Activated CD4-positive, alpha-beta T cell treated with anti-CD3 and anti-CD28 coated beads, Interleukin-10, Interleukin-2, amounts not matched to agents 100 ng/mL and 50 ng/mL, durations not matched to agents 16 hours and 8 hours (primary cell): ENCODE measurements at places on chromosomes 7 and 10.
A peak's percentile ranks its signal among the peaks of the same experiment; 100 is the strongest.

DNA sequence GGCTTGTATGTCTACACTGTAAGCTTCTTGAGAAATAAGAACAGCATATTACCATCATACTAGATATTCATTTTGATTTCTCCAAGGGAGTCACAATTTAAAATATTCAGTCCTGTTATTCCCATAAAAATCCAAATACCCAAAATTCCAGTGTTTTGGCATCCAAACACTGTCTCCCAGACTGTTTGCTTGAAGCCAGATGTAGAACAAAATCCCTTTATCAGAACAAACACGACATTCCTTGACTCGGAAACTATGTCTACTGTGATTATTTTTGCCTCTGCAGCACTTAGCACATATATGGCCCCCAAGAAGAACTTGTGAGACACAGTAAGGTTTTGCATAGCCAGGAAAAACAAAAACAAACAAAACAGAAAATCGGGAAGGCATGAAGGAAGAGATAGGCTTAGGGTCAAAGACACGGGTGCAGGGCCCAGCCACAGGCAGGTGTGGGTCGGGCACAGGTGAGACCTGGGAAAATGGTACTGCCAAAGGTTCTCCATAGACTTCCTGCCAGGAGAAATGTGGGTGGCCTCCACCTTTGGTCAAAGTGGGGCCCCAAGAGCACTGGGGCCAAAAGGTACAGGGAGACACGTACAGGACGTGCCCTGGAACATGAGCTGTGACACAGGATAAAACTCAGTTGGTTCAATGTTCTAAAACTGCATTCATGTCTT lies 36.5 kb downstream of the CPXM2 start:
- no peak for DNase-seq

DNA sequence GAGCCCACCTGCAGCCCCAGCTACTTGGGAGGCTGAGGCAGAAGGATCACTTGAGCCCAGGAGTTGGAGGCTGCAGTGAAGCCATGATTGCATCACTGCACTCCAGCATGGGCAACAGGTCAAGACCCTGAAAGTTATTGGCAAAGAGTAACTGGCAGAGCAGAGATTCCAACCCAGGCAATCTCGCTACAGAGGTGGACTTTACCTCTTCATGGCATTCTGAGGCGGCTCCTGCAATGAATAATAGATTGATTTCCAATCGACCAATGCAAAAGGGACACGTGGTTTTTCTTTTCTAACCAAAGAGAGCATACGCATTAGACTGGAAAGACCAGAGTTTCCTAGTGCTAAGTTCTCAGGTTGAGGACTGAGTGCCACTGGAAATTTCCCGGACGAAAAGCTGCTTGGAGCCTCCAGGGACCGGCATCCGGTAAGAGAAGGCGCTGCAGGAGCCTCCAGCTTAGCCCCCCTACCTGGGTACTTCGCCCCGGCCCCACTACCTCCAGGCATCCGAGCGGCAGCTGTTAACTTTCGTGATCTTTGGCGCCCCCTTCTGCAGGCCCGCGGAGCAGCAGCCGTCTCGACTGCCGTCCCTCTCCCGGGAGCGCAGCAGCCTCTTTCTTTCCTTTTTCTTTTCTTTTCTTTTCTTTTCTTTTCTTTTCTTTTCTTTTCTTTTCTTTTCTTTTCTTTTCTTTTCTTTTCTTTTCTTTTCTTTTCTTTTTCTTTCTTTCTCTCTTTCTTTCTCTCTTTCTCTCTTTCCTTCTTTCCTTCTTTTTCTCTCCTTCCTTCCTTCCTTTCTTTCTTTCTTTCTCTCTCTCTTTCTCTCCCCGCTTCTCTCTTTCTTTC lies 4.1 kb downstream of the MBLAC1 start:
- DNase-seq, result peak; percentile 82

DNA sequence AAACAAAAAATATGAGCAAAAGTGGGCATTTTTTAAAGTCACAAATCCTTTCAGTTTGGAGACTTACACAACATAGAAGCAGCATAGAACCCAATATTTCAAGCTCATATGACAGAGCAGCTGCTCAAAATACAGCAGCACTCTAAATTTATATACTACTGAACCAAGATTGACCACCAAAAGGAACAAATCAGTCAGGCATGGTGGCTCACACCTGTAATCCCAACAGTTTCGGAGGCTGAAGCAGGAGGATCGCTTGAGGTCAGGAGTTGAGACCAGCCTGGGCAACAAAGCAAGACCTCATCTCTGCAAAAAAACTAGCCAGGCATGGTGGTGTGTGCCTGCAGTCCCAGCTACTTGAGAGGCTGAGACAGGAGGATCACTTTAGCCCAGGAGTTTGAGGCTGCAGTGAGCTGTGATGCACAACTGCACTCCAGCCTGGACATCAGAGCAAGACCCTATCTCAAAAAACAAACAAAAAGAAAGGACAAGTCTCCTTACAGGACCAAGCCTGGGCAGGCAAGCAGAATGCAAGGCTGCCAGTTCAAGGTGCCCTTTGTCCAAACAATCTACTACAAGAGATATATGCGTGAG lies 40.0 kb downstream of the PARD3 start:
- no peak for DNase-seq

DNA sequence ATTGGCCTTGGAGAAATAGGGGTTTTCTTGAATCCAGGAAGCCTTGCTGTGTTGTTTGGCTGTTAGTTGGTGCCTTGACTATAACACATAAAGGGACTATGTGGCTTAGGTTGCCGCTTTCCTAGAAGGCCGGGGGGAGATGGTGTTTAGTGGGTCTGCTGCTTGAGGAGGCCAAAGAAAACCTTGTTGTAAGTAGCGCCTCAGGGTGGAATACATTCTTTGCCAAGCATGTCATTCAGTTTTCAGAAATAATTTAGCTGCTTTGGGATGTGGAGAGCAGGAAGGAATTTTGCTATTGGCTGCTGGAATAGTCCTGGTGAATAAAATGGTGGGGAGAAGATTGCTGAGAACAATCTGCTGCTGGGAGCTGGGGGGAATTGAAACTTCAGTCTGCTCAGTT lies 132.9 kb upstream of the WNT16 start:
- DNase-seq, result no peak

- no peak for DNase-seq
These were observed 172.4 kb downstream of the PRPF18 start for GRCh38 chr10:13759168-13759567.

- DNase-seq, result no peak
These were observed 20.1 kb upstream of the FAM170B start for GRCh38 chr10:49153971-49154370.

DNA sequence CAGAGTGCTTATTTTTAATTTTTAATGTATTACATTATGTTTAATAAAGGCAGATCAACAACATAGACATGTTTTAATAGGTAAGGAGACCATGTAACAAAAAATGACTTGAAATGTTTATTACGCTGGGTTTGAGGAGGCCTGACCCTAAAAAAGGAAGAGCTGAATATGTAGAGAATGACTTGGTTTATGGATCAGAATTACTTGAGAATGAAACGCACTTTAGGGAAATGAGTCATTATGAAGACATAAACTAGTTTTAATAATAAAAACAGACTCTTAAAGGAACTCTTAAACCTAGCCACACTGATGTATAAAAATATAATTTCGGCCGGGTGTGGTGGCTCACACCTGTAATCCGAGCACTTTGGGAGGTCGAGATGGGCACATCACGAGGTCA lies 56.5 kb downstream of the CTTNBP2 start:
- DNase-seq, result no peak

GRCh38 chr7:46383605-46384004 lies 462.5 kb upstream of the IGFBP3 start:
- DNase-seq, result no peak

DNA sequence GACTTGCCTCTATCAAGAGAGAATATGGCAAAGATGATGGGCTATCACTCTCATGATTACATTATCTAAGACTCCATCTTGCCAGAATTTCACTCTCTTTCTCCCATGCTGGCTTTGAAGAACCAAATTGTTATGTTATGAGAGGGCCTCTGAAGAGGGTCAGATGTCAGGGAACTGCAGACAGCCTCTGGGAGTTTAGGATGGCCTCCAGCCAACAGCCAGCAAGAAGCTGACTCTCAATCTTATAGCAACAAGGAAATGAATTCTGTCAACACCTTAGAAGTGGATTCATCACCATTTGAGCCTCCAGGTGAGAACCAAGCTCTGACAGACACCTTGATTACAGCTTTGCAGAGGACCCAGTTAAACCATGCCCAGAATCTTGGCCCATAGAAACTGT lies 33.6 kb downstream of the ZNF22 start:
- no peak for DNase-seq

DNA sequence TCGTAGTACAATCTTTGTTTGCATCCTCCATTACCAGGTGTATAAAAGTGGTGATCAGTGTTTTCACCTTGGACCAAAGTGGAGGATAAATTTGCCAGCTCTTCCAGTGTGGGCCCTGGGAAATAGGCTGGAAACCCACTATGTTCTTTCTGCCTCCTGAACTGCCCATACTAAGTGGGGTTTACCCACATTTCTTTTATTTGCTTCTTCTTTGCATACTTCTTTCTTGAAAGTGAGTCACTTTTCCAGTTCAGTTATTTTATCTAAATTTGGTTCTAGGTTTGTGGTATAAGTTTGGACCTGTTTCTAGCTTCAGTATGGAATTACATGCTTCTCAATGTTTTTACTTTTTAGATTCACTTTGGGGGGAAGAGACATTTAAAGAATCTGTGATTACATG lies 126.2 kb upstream of the ACBD5 start:
- DNase-seq, result no peak

DNA sequence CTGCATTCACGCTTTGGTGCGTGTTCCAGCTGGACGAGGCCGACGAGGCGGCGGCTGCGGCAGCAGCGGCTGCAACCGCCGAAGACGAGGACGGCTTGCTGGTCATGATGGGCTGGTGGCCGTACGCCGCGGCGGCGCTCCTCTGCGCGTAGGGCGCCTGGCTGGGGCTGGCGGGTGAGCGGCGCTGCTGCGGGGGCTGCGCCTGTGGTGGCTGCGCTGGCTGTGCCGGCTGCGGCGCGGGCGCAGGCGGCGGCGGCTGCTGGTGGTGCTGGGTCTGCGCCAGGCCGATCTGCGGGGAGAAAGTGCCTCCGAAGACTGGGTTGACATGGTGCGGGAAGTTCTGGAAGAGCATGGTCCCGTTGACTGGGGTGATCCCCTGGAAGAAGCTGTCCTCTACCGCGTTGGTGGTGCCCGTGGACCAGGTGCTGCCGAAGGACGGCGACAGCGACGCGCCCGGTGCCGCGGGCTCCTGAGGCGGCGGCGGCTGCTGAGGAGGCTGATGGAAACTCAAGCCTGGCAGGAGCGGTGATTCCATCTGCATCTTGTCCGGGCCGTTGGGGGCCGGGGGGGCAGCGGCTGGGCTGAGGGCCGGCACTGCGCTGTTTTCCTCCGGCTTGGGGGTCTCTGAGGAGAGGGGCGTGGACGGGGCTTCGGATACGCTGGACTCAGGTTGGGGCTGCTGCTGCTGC lies 51.1 kb downstream of the CPEB3 start:
- peak; percentile 22 for DNase-seq
